Fibroblast of skin of left quadriceps (primary cell): ENCODE measurements at places on chromosomes 1 and 21.
A peak's percentile ranks its signal among the peaks of the same experiment; 100 is the strongest.

DNA sequence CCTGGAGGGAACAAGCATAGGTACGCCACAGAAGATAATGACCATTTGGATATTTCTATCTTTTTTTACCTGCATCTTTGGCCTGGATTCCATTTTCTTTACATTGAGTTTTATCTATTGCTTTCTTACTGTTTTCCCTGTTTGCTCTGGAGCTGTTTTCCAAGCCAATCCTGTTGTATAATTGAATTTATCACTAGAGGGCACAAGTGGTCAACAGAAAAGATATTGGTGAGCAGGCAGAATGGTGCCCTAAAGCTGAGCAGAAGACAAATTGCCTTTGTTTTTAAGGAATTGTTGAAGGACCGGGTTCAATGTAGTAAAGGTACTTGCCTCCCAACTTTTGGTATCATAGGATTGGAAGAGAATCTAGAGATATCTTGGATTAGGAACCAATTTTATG is 152.8 kb downstream of the PPP1R12B start:
- no peak for DNase-seq

DNA sequence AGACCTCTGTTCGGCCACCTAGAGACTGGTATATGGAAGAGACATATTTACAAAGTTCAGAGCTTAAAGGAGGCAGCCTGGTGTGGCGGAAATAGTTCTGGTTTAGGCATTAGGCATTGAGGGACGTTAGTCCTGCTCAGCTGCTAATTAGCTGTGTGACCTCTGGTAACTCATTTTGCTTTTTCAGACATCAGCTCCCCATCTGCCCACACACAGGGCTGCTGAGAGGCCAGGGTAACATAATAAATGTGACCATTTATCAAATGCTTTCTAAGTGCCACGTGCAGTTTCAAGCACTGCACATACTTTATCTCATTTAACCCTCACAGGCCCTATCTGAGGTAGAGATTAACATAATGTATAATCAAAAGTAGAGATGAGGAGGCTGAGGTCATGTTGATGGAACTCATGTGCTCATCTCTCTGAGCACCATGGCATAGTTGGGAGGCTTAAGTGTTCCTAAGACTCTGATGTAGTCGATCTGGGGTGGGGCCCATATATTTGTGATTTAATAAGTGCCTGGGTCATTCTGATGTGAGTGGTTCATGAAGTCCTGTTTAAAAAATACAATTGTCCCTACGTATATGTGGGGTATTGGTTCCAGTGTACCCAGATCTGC is 267.2 kb upstream of the PLXNA2 start:
- no peak for DNase-seq

- no peak for DNase-seq
Measured at GRCh38 chr1:41056907-41057306, 35.4 kb upstream of the SLFNL1 start.

GRCh38 chr1:27634985-27635367 is at the start of gene FGR:
Gene FGR, minus strand, starts transcription at chr1:27635185. Its CDS starts 11,269 bp downstream, at chr1:27623916.
- DNase-seq, result no peak

- no peak for DNase-seq
Measured at GRCh38 chr1:159180516-159180915, 9.1 kb downstream of the CADM3 start.

GRCh38 chr1:228152097-228152917 is 2.6 kb downstream of the GJC2 start:
- DNase-seq, result no peak

DNA sequence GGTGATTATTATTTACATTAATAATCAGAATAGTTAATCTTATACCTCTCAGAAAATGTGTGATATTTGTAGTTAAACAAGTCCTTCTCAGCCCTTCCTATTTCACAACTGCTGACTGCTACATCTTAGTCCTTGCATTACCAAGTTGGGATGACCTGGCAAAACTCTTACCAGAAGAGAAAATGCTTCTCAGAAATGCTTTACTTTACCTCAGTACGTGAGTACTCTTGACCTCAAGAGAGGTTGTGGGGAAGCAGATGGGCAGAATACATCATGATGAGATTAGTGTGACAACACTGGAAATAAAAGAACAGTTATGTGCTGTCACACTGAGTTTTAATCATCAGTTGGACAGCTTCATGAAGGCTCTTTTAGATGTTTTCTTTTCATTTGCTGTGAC is 16.2 kb downstream of the CFAP126 start:
- DNase-seq, result no peak

- no peak for DNase-seq
Measured at GRCh38 chr1:99956755-99957154, 13.0 kb upstream of the SLC35A3 start.

DNA sequence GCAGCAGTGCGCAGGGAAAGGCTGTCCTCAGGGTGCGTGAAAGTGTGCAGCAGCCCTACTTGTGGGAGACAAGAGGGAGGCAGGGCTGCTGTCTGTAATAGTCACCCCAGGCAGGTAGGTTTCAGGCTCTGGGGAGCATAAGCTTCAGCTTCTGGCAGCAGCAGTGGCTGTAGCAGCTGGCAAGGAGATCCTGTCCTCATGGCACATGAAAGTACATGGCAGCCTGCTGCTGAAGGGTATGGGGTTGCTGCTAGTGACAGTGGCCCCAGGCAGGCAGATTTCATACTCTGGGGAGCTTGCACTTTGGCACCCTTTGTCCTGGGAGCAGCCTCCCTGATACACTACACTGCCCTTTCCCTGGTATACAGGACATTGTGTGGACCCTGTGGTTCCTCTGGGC is 26.3 kb downstream of the KIAA0319L start:
- no peak for DNase-seq

DNA sequence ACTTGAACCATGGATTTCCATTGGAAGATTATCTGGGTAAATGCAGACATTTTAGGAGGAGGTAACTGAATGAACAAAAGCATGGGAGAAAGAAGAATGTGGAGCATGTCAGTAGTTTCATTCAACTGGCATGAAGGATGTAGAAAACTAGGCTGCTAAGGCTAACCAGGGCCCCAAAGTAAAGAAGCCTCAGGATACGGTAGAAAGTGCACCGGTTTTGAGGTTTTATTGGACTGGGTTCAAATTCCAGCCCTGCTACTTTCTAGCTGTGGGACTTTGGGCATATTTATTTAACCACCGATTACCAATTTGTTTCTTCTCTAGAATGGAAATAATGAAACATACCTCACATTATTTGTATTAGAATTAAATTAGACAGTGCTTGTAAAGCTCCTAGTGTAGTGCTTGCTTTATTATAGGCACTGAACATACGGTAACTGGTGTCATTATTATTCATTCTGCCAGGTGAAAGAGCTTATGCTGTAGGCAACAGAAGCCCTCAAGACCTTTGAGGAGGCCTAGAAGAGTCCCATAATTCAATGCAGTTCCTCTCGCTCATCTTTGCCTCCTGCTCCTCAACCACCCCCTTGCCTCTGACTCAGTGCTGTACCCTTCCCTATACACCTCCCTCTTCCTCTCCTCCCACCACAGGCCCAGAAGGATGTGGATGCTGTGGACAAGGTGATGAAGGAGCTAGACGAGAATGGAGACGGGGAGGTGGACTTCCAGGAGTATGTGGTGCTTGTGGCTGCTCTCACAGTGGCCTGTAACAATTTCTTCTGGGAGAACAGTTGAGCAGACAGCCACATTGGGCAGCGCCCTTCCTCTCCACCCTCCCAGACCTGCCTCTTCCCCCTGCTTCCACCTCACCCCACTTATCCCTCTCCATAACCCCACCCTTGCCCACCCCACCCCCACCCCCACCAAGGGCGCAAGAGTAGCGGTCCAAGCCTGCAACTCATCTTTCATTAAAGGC is 2.5 kb upstream of the CHTOP start:
- no peak for DNase-seq

GRCh38 chr1:188670837-188671236 is 1806.8 kb downstream of the BRINP3 start:
- DNase-seq, result no peak

DNA sequence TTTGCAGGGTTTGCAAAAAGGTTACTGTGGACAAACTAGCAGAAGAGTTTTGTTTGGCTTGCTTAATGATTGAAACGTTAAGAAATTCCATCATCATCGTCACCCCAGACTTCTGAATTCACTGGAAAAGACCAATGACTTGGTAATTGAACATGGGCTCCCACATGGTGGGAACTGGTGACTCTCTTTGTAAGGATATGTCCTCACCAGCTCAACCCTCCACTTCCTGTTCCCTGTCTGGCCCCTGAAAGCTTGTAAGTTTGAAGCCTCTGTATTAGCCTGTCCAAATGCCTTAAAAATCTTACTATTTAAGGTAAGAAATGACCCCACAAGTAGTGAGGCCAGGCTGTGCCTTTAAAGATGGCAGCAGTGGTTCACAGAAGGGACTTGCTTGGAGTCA is 9.7 kb downstream of the SYT6 start:
- no peak for DNase-seq

DNA sequence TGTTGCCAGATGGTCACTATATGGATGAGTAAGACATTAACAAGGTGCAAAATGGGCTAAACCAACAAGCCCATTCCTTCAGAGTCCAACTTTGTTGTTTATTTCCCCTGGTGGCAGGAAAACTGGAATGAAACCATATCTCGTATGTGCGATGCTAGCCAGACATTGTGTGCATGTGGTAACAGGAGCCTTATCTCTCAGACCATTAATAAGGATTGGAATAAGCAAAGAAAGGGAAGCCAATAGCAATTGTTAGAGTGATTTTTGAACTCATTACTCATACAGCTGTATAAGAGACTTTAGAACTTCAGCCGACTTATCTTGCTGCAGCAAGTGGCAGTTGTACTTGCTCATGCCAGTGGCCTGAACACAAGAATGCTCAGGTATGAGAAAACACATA is 30.0 kb upstream of the HMCN1 start:
- no peak for DNase-seq

DNA sequence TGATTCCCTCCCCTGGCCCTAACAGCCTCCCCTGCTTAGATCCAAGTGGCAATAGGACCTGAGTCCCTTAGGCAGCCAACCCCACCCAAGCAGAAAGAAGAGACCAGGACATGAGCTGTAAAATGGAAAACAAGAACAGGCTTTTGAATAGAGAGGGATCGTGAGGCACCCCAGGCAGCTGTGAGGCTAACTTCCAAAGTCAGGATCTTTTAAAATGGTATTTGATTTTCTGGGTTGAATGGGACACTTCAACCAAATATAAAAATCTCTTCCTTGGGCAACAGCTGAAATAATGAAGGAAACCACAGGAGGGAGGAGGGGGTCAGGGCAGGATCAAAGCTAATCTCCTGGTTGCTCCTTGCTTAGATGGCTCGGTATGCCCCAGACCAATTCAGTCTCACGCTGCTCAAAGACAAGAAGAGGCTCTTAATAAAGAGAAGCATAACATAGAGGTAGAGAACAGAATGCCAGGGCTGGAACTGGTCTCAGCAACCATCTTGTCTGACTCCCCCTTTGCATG is 28.6 kb upstream of the AVPR1B start:
- DNase-seq, result no peak

DNA sequence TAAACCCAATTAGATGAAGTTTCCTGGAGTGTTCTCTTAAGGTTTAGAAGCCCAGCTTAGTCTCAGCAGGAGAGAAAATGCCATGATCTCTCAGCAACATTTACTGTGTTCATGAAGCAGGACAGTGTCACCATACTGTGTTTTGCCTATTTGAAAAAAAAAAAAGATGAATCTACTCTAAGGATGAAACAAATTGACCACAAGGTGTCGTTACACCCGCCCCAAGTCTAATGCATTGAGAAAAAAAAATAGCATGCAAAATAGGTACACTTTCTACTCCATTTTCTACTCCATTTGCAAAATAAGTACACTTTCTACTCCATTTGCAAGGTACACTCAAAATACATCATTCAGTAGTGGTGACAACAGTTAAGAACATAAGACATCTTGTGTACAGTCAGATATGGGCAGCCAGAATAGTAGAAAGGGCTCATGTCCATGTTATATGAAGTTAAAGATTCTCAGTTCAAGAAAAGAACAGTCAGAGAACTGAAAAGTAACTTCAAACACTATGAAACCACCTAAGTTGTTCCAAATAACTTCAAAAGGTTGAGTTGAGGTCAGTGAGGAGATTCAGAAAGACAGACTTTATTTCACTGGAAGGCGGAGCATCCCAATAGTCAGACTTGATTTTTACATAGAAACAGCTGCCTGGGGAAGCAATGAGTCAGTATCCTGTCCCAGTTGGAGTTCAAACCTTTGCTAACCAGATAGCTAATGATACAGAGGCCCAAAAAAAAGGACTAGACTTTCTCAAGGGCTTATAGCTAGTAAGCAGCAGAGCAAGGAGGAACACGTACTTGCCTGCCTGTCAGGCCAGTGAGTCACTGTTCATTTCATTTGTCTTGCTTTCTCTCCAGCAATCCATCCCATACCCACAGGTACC is 13.3 kb downstream of the PLPPR5 start:
- DNase-seq, result peak; percentile 75

DNA sequence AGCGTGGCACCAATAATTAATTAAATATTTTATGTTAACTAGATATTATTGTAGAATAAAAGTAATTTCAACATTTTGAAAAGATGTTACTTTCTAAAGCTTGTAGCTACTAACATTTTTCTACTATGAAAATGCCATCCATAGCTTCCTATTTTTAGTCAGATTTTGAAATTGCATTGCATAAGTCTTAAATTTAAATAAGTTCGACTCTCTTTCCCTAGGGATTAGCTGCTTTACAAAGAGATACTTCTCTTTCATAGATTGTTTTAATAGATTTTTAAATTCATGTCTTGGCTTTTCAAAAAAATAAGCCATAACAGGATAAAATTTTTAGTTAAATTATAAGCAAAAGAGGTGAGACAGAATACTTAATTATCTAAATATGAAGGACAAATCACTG is 1279.6 kb downstream of the KCNT2 start:
- DNase-seq, result no peak

- DNase-seq, result no peak
Measured at GRCh38 chr1:46613661-46614603, 2.7 kb downstream of the MOB3C start.
